ENCODE measurements at places on chromosomes 4 and X.

DNA sequence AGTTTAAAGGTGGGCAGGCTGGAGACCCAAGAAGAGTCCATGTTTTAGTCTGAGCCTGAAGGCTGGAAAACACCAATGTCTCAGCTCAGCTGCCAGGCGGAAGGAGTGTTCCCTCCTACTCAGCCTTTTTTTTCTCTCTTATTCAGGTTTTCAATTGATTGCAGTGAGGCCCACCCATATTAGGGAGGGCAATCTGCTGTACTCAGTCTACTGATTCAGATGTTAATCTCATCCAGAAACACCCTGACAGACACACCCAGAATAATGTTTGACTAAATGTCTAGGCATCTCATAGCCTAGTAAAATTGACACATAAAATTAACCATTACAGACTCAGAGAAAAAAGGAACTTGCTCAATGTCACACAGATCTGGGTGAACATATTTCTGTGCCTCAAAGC, 347.1 kb downstream of the GBA3 start:
- DNase-seq, result no peak

DNA sequence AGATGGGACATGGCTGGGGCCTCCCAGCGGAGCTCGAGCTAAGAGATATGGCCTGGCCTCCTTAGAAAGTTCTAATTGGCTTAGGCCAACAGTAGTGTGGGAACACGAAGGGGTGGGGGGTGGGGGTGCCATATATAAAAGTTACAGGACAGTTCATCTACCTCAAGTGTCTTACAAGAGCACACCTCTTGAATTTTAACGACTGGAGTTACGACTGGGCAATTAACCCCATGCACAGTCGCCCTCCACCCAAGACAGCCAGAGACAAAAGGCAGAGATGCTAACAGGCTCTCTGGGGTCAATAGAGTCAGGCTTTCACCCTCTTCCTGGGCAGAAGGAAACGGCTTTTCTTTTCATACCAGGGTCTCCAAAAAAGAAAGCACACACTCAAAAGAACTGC, 302.2 kb downstream of the BCOR start:
- no peak for DNase-seq

DNA sequence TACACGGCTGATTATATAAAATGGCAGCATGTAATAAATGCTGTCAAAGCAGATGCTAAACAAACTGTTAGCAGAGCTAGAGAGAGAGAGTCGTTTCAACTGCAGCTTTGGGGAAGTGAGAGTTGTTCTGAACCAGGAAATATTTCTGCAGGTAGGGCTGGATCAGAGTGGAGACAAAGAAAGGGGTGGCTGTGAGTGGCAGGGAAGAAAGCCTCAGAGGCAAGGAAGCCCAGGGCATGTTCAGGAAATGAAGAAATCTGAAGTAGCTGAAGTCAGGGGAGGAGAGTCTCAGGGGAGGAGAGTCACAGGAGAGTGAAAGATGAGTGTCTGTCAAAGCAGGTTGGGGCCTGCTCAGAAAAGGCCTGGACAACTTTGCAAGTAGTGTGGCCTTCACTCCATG, 48.4 kb upstream of the RPS6KA3 start:
- no peak for DNase-seq

- DNase-seq, result peak; percentile 30
These were observed 89.1 kb downstream of the AKAP4 start for GRCh38 chrX:50111742-50112141.

DNA sequence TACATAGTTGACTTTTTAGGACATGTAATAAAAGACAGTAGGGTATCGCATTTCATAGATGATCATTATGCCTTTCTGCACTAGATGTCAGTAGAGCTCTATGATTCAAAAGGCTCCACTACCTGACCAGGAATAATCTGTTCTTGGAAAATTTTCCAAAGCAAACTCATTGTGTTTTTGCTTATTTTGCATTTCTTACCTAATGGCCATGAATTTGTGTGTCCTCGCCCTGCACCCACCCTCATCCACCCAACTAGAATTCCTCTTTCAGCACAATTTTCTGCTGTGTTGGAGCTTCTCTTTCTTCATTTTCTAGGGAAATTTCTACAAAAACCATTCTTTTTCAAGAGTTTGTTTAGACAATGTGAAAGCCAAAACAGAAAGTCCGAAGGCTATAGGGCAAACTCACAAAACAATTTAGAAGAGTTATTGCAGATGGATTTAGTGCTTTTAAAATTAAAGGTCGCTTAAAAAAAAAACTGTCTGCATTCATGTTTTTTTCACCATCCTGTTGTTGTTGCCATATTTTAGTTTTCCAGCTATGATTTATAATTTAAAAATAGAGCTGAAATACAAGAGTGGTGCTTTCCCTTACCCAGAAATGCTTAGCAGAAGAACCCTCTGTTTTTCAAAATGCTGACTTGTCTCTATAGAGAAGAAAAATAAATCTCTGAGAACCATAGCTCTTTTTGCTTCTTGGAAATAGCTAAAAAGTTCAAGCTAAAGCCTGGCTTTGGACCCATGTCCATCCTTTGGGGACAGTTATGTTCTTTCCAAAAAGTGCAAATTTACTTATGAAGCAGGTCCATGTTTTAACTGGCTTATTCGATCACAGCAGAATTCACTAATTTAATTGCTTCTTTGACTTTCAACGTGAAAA, 183.7 kb downstream of the SPATA18 start:
- DNase-seq, result no peak

DNA sequence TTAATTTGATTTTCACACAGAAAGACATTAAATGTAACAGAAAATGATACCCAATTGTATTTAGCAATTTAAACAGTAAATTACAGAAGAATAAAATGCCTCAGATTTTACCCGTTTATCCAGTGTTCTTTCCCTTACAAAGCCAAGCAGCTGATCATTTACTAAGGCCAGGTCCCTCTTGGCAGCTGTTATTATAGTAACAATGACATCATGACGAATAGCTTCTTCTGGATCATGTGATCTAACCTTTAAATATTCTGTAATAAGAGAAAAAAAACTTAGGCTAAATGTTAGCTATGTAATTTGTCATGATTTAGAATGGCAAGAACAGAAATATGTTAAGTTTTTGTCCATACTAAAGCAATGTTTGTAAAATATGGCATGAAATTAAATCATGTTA, 69.4 kb downstream of the PDS5A start:
- DNase-seq, result no peak

- DNase-seq, result no peak
These were observed 43.2 kb downstream of the CDKL5 start for GRCh38 chrX:18468599-18468998.

DNA sequence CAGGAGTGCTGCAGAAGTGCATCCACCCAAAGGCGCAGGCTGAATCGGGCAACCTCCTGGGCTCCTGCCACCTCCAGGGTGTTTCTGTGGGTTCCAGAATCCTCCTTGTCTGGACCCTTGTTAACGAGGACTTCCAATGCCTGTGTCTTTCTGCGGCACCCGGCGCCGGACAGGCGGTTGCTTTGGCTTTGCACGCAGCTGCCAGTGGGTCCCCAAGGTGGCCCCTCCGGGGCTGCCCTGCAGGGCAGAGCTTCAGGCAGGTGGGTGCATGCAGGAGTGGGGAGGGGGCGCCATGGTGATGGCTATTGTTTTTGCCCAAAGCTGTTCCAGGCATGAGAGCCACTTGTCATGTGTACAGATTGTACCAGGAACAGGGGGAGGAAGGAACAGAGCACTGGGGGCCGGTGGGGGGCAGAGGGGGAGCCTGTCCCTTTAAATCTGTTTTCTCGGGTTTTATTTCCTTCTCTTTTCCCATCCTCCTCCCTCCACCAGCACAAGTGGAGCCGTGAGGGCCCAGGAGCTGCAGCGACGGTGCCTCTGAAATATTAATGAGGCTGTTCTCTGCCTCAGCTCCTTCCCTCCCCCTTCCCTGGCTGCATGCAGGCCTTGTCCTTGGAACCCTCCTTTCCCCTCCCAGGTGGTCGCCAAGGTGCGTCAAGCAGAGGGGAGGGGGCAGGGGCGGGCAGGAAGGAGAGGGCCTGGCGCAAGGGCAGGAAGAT, 13.1 kb downstream of the ATP2B3 start:
- peak; percentile 5 for DNase-seq

DNA sequence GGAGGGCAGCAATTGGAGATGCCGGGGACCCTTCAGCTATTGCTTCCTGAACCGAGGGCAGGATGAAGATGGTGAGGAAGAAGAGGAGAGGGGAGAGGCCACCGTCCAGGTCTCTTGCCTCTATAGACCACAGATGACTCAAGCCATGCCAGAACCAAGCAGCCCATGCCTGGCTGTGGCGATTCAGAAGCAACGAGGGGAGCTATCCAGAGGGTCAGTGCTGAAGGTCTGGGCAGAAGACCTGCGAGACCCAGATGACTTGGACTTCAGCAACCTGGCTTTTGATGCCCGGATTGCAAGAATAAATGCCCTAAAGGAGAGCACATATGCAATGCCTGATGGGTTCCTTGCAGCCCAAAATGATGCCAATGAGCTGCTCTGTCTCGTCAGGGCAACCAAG, 70.2 kb upstream of the PRPS2 start:
- no peak for DNase-seq

DNA sequence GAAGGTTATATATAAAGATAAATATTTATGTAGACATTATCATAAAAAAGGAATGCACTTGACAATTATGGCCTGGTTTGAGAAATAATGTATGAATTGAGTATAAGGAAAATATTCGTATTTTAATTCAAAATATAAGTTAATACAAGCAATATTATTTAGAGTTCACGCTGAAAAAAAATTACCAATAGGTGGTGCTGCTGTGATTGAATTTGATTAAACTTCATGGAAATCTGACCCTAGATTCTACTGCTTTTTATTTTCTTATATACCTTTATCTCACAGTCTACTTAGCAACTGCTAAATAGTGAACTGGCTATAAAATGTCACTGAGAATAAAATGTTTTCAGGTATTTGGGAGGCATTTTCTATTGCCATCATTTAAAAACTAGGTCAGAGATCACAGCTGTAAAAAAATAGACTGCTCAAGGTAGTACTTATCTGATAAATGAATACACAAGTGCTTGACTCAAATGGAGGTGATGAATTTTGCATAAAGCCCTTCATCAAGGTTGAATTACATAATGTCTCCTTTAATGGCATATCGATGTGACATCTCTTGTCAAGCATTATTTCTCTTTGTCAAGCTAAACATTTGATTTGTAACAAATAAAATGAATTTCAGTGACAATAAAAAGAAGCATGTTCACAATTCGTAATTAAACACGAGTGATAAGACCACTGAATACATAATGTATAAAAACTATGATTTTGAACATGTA, 1638.8 kb upstream of the PCDH7 start:
- DNase-seq, result no peak

DNA sequence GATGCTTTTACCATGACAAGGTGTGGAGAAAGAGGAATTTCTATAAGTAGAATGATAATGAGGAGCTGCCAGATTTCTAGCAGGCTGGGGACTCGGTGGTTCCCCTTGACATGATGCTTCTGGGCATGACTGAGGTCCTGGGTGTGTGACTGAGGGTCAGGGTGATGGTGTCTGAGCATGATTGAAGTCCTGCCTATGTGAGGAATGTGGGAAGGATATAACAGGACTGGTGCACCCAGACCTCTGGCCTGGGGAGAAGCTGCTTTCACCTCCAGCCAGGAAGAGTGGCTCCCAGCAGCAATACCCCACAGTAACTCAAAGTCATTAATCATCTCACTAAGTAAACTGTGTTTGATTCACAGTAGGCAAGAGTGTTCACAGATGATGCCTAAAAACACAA, 17.4 kb downstream of the SORBS2 start:
- DNase-seq, result no peak

GRCh38 chrX:9997041-9997440, 29.9 kb downstream of the CLDN34 start:
- DNase-seq, result no peak

- DNase-seq, result no peak
These were observed 8.4 kb upstream of the ELF4 start for GRCh38 chrX:130118441-130119311.

DNA sequence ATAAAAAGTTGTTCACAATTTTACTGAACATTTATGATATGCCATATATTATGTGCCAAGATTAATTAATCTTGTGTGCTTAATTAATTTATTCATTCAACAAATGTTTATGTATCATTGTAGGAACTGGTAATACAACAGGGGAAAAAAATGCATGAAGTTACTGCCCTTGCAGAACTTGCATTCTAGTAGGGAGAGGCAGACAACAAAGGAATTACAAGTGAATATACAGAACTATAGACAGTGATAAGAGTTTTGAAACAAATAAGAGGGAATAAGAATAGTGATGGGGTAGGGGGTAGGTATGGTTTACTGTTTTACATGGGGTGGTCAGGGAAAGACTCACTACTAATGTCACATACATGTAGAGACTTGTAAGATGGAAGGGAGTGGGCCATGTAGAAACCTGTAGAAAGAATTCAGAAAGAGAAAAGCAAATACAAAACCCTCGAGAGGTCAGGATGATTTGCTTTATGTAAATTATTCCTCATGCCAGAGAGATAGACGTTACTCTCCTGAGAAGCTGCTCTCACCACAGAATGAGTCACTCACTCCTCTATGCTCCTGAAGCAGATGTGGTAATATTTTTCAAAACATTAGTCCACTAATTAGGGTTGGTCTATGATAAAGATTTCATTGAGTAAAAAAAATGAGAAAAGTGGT, 855.0 kb upstream of the GRID2 start:
- no peak for DNase-seq

GRCh38 chr4:92399032-92399431, 95.3 kb downstream of the GRID2 start:
- DNase-seq, result no peak

GRCh38 chr4:96598465-96598864, 758.6 kb downstream of the PDHA2 start:
- DNase-seq, result no peak

- DNase-seq, result no peak
These were observed 4.0 kb downstream of the POU3F4 start for GRCh38 chrX:83512111-83512510.

DNA sequence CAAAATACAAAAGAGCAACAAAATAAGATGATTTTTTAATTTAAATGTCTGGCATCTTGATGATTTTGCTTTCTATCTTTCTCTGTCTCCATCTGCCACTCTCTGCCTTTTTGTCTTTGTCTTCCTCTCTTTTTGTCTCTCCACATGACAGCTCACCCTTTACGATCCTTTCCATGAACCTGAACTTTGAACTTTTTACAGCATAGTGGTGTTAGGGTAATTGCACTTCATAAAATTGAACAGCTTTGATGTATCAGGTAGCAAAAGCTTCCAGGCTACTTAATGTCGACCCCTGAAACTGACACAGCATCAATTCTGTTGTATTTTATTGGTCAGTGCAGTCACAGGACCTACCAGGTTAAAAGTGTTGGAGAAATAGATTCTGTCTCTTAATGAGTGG, 1517.0 kb downstream of the ADGRL3 start:
- DNase-seq, result no peak

GRCh38 chr4:160810424-160810823, 1353.4 kb downstream of the FSTL5 start:
- DNase-seq, result no peak

- no peak for DNase-seq
These were observed 107.9 kb downstream of the PSAPL1 start for GRCh38 chr4:7326693-7327340.
